ENCODE measurements at places on chromosomes 1 and 21.

DNA sequence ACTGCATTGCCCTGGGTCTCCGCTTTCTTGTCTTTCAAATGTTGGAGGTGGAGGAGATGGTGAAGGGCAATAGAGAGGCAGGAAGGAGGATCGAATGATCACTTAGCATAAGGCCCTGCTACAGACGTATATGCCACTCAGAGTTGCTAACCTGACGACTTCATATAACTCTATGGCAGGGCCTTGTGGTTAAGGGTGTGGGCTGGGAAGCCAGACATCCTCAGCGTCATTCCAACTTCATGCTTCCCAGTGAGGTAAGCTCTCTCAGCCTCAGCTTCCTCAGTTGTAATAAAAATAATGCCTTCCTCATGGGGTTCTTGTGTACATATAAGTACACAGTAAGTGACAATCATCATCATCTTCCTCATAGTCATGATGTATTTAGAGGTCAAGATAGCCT, 54.6 kb downstream of the CASQ2 start:
- DNase-seq, result no peak

GRCh38 chr1:85024736-85025135, 23.6 kb downstream of the MCOLN3 start:
- no peak for DNase-seq

GRCh38 chr1:212669600-212669999, 30.0 kb downstream of the BATF3 start:
- DNase-seq, result no peak

DNA sequence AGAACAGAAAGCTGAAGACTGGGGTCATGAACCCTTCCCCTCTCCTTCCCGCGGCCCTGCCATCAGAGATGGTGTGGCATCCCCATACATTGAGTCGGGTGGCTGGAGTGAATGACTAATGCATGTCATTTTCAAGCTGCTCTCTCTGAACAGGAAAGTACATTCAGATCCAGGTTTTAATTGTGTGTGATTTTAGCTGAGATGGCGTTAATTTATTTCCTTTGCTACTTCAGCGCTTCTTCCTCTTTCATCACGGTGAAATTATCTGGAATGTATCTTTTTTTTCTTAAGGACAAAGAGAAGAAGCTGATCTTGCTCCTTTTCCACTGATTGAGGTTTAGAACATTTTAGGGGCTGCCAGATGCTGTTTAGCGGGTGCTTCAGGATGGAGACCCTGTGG, 8.6 kb upstream of the LRRN2 start:
- no peak for DNase-seq

DNA sequence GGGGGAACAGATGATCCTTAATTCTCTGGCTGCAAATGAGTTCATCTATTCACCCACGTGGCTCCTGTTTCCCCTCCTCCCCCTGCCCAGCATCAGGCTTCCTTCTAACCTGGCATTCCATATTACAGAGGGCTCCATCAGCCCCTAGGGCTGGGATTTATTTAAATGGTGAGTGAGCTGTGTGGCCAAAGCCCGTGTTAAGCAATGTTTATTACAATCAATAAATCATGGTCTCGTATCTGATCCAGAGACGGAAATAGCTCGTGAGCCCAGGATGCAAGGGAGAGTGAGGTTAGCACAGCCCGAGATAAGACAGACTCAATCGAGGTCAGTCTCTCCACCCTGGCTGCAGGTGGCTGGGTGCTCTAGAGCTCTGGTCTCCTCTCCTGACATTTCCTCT, 43.1 kb upstream of the IGSF21 start:
- DNase-seq, result no peak

- DNase-seq, result no peak
Measured at GRCh38 chr1:44501047-44501890, 96.2 kb downstream of the RNF220 start.

DNA sequence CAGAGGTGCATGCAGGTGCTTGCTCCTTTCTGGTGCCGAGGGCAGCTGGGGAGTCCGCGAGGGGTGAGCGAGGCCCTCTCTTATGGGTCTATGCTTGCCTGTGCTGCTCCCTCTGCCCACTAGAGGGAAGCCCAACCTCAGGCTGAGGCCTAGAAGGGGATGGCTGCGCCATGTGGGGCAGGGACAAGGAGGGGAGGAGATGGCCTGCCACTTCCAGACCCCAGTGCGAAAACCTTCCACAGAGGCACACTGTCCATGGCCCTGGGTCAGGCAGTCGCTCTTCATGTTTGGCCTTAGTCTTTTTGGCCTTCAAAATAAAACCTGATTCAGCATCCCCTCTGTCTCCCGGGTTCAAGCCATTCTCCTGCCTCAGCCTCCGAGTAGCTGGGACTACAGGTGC, 14.0 kb downstream of the RHBG start:
- DNase-seq, result peak; percentile 53

DNA sequence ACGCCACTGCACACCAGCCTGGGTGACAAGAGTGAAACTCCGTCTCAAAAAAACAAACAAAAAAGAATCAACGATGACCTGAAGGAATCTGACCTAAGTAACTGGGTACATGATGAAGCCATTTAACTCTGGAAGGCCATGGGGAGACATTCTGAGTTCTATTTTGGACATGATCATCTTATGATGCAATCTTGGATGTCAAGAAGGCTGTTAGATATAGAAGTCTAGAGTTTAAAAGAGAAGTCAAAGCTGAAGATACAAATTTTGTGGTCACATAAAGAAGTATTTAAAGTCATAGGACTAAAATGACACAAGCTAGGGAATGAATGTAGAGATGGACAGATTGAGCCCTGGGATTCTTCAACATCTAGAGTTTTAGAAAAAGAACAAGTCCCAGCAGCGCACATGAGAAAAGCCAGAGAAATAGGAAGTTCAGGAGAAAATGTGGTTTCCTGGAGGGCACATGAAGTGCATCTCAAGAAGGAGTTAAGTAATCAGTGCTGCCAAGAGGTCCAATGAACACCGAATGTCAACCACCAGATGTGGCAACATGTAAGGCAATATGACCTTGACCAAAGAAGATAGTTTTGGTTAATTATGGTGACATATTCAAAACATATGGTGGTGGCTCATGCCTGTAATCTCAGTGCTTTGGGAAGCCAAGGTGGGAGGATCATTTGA, 26.8 kb downstream of the ELK4 start:
- no peak for DNase-seq
